Brain microvascular endothelial cell (primary cell): ENCODE measurements at places on chromosomes 11 and 22.

GRCh38 chr11:83549984-83550667, 264.0 kb upstream of the CCDC90B start:
- no peak for DNase-seq

DNA sequence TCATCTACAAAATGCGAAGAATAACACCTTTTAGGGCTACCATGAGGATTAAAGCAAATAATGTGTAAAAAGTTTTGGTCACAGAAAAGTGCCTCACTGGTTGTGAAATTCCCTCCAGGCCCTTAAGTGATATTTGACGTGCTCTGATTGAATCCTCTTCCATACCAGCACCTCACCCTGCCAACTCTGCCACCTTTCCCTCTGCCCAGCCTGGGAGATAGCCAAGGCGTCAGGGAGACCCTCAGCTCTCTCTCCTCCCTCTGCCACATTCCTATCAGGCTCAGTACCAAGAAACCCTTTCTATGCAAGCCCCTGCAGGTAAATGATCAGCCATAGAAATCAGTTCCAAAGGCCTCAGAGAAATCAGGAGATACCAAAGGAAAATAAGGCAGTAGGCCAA, 21.4 kb downstream of the PLEKHA7 start:
- no peak for DNase-seq

GRCh38 chr22:20406686-20407408, 12.9 kb downstream of the ZNF74 start:
- DNase-seq, result no peak

DNA sequence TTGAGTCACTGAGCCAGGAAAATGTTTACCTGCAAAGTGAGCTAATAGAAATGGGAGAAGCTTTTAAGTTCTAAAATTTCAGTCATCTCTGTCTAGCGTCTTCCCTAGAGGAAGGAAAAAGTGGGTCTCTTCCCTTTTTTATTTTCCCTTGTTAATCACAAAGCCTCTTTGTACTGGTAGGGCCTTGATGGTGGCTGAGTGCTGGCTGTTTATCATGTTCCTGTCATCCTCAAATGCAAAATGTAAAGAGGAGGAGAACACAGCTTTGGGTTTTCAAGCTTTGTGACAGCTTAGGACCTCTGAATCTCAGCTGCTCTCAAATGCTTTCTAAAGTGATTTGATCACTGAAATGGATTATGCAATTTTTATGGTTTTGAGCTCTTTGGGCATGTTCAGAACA, 222.0 kb downstream of the TMEM135 start:
- DNase-seq, result no peak

GRCh38 chr11:43523632-43524031, 156.9 kb upstream of the HSD17B12 start:
- DNase-seq, result no peak

GRCh38 chr11:112113539-112114457, 27.1 kb downstream of the SDHD start:
- DNase-seq, result peak; percentile 31

DNA sequence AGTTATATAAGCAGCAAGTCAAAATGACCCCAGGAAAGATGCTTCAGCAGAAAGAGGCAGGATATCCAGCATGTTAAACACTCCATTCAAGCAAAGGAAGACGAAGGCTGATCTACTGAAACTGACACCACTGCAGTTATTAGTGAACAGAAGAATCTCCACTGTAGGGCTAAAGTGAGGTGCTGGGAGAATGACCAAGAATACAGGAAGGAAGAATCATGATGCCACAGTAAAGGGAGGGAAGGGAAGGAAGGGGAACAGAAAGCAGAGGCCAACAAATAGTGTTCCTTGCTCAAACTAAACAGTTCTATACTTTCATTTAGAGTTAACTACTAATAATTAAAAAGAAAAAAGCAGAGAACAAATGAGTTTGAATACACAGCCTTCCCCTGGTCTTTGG, 92.5 kb downstream of the SIK3 start:
- DNase-seq, result no peak

GRCh38 chr22:19921544-19922081, 20.0 kb upstream of the COMT start:
- DNase-seq, result no peak

- peak; percentile 79 for DNase-seq
These were observed 104.4 kb downstream of the FANCF start for GRCh38 chr11:22521226-22521625.

GRCh38 chr11:108666373-108666772, 1.5 kb downstream of the DDX10 start:
- no peak for DNase-seq

DNA sequence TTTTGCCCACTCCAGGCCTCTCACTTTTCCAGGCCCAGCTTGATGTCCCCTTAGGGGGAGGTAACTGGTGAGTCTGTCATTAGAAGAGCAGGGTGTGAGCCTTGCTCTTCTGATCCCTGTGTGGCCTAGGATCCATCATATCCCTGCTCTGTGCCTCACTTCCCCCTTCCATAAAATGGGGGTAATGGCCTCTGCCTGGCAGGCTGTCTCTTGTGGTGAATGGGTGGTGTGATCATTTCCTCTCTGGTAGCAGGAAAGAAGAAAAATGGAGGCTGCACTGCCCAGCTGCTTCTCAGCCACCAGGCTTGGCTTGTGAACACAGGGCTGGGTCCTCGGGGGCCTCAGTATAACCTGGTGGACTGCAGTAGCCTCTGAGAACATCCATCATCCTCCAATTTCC, 5.6 kb downstream of the ARHGEF17 start:
- DNase-seq, result no peak

DNA sequence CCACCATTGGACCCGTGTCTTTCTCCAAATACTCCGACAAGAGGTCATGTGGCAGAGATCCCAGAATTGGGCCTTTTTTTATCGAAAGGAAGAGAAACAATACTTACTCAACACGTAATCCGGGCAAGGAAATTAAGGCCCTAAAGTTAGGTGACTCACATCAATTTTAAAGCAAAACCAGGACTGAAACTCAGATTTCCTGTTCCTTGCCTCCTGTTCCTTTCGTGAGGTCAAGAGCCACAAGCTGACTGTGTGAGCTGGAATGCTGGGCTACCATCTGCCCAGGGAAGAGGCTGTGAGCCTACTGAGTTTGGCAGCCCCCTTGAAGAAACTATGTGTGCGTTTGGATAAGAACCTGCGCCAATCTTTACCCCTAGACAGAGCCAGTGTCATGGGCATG, 27.1 kb upstream of the MRGPRX2 start:
- DNase-seq, result peak; percentile 31

- DNase-seq, result no peak
These were observed 6.6 kb downstream of the RPS25 start for GRCh38 chr11:119011476-119012053.

GRCh38 chr11:117251506-117251905, 19.0 kb downstream of the RNF214 start:
- DNase-seq, result no peak

DNA sequence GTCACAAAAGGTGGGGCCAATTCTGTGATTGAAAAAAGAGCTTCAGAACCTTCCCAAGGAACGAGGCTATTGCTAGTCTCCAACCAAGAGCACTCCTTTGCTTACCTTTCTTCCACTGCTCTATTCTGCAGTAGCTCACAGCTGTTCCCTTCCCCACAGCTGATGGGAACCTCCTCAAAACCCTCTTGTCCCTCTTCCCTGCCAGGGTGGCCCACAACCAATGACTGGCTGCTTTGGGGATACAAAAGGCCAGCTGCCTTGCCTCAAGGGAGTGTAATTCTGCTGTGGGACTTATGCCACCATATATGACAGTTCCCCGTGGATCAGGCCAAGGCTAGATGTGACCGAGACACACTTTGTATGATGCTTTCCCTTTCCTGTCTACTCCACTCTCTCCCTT, 15.0 kb downstream of the KCNE3 start:
- no peak for DNase-seq

GRCh38 chr11:125663910-125664309, 16.7 kb downstream of the ACRV1 start:
- DNase-seq, result no peak

GRCh38 chr11:115784796-115785521, 280.7 kb upstream of the CADM1 start:
- no peak for DNase-seq

DNA sequence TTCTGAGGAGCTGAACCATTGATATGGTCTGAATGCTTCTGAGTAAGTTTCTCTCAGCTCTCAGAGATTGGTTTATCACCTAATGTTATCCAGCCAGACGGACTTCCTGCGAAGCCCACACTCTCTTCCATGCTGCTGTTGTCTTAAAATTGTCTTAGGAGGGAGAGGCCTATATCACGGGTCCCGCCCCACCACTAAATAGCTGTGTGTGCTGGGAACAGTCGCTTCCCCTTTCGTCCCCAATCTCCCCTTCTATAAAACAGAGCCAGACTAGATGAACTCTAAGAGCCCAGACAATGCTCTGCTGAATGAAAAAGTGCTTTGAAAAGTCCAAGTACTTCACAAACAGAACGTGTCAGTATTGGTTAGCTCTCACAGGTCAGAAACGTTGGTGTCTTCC, 81.4 kb upstream of the AKIP1 start:
- DNase-seq, result no peak

GRCh38 chr22:38732251-38732815, 23.5 kb downstream of the SUN2 start:
- no peak for DNase-seq

DNA sequence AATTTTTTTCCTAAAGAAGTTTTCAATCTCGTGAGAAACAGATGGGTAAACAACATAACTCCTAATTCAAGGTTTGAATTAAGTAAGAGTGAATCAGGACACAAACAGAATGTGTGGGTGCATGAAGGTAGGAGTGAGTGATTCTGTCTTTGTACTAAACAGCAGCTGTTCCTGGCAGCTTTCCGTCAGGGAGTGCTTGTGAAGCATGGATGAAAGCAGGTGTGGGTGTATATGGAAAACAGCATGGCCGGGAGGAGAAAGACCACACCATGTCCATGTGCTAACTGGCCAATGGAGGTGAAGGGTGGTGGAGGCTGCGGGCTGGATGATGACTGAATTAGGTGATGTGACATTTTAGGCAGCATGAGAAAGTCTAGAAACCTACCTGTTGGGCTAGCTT, 49.6 kb downstream of the BARX2 start:
- no peak for DNase-seq

DNA sequence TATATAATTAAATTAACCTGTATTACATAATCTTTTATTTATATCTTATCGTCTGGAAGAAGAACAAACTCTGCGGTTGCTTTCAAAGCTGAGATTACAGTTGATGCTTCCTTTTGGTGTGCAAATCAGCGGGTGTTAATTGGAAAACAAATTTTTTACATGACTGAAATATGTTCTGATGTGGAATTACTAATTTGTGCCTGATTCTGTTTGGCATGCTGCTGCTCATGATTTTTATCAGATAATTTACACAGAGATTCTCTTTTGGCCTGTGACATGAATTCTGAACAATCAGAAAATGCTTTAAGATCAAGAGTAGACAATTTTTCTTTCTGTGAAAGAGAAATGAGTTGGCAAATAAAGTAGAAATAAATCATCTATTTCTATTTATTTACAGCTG, 510.8 kb downstream of the NELL1 start:
- DNase-seq, result no peak

DNA sequence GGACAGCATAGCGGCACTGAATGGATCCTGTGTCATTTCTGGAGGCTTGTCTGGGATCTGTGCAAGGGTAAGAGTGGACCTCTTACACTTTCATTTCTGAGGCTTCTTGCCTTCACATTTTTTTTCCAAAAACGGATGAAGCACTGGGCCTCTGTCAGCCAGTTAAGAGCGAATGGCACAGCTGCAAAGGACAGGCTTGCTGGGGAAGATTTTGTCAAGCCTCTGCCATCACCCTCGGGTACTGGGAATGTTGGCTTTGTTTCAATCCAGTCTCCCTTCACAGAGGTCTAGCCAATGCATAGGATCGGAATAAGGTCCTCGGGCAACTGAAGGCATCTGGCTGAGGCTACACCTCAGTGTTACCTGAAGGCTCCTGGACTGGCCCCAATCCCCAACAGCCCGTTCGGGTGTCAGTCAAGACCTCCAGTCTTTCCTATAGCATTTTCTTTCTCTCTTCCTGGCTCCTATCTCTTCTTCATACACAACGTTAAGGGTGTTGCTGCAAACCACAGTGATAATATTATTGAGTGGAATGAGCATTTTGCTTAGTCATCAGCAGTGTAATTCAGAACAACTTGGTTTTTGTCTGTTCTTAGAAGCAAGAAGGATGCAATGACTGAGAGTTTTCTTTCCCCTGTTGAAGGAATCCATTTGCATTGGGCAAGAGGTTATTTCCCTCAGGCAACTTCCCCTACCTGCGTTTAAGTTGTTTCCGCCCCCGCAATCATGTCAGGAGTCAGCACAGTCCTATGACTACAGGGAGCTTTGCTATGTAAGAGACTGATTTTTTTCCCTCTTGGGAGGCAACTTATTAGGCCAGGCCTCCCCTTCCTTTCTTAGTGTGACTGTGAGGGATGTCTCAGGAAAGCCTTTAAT, 22.8 kb downstream of the NPAT start:
- DNase-seq, result peak; percentile 30

- DNase-seq, result no peak
These were observed 13.2 kb downstream of the HSD17B12 start for GRCh38 chr11:43693731-43694130.

GRCh38 chr11:8030526-8031247, 43.5 kb downstream of the EIF3F start:
- no peak for DNase-seq

GRCh38 chr11:95306801-95307200, 75.8 kb upstream of the SESN3 start:
- no peak for DNase-seq

- no peak for DNase-seq
These were observed 84.3 kb downstream of the IGLL1 start for GRCh38 chr22:23495614-23496444.

DNA sequence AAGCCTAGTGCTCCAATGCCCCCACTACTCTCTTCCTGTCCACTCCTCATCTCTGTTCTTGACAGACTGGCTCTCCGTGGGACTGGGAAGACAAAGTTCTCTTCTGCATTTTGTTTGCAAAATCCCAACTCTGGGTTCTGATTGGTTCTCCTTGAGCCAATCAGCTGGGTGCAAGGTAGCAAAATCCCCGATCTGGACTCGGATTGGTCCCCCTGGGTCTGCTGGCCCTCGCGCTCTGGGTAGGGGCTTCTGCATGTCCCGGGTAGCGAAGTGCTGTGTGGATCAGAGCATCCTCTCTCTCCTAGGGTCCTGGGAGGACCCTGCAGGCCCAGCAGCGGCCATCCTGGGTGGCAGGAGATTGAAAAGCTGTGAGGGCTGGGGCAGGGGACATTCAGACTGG, 22.3 kb upstream of the A4GALT start:
- no peak for DNase-seq

- no peak for DNase-seq
These were observed 7.9 kb downstream of the INPPL1 start for GRCh38 chr11:72232260-72233055.

- DNase-seq, result no peak
These were observed 299.4 kb downstream of the CTTN start for GRCh38 chr11:70697701-70698100.

GRCh38 chr11:130049328-130049771, 20.3 kb upstream of the APLP2 start:
- no peak for DNase-seq

- DNase-seq, result no peak
These were observed 4.8 kb upstream of the WDR74 start for GRCh38 chr11:62844154-62844553.

- no peak for DNase-seq
These were observed 15.2 kb downstream of the SBF1 start for GRCh38 chr22:50459496-50460140.
